ENCODE measurements at places on chromosomes 3 and 15.

DNA sequence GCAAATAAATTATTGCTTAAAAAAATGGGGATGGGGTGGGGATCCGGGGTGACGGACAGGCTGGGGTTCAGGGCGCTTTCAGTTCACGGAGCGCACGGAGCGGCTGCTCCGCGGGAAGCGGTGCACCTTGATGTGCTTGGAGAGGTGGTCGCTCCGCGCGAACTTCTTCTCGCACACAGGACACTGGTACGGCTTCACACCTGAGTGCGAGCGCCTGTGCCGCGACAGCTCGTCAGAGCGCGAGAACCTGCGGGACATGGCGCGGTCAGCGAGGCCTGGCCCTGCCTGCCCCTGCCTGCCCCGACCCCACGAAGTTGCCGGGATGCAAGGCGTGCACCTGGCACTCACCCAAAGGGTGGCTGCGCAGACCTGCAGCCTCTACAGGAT, 13.6 kb downstream of the KLF15 start:
- no peak for DNase-seq

- no peak for DNase-seq
Observed at GRCh38 chr15:83890587-83890986, 236.7 kb downstream of the ADAMTSL3 start.

DNA sequence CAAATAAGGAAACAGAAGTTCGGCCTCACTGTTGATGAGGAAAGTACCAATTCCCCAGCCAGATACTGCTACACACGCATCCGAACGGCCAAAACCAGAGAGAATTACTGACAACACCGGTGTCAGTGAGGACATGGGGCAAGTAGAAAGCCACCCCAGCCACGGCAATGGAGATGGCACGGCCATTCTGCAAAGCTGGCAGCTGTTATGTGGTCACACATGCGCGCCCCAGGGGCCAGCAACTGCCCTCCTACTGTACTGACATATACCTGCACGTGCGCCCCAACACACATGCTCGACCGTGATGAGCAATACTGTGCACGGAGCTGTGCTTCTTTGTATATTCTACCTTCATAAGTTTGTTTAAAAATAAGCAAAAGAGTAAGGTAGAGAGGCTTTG, 217.4 kb downstream of the ADAMTS17 start:
- DNase-seq: no peak

DNA sequence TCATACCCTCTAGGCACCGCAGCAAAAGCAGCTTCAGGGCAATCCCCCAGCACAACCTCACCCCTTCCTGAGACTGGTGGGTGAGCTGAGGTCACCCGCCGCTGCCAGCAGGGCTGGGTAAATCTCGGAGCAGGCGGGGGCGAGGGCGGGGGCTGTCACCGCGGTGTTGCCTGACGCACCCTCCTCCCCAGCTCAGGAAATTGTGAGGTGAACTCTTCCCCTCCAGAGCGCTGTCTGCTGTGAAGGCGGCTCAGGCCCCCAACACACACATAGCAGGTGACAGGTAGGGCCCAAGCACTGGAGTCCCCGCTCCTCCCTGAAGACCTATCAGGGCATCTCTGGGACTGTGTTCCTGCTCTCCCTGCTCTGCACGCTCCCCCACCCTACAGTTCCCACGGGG, 30.2 kb upstream of the FURIN start:
- DNase-seq: peak; percentile 85

DNA sequence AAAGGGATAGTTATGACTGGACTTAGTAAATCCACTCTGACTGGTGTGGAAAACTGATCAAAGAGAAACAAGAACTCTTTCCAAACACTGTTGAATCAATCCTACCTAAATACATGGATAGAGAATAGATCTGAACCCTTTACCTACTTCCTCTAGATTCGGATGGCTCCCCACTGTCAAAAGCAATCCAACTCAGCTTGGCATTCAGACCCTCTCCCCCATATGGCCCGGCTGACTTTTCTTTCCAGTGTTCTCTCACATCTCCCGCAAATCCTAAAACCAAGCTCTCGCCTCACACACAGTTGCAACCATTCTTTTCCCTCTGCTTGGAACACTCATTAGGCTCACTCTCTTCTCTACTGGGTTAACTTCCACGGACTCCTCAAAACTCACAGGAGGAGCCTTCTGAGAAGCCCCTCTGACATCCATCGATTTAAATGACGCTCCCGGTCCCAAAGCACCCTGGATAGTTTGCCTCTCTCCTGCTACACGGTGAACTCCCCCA, 639 bp downstream of the SPICE1 start:
- DNase-seq: no peak

DNA sequence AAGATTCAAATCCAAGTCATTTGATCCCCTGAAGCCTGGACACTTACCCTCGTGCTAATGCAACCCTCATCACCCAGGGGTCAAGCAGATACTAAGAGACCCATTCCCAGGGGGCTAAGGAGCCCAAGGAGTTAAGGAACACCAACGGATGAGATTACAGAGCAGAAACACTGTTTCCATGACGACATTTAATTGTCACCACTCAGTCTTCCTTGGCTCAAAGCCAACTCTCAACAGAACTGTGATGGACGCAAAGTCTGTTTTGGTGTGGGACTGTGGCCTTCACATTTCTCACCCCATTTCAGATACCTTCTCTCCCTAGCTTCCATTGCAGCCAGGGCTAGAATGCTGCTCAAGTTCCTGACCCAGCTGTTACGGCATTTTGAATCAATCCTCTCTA, 383.5 kb upstream of the WNT5A start:
- no peak for DNase-seq

- no peak for DNase-seq
Observed at GRCh38 chr3:103949693-103950092, 1417.0 kb upstream of the ALCAM start.

- no peak for DNase-seq
Observed at GRCh38 chr15:65101891-65102708, 12.9 kb downstream of the UBAP1L start.

DNA sequence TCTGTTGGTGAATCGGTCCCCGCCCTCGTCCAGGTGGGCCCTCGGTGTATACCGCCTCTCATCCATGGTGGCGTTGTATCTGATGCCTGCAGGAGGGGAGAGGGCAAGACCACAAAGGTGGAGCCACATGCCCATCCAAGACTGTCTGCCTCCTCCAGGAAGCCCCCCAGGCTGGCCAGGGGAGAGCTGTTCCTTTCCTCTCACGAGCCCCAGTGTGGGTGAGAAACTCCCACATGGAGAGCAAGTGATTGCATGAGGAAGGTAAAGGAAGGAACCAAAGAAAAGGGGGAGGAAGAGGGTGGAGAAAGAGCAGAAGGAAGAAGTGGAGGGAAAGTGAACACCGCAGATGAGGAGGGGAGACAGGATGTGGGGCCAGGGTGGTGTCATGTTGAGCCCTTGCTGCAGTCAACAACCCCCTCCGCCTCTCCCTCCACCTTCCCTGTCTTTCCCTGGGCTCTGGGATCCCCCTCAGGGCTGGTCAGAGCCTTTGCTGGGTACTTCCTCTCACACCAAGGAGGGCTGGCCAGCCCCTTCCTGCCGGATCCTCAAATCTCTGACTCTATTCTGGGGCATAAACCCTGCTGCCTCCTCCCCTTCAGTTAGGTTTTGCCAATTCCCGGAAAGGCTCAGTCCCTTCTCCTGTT, 49.3 kb downstream of the FEM1B start:
- DNase-seq: no peak

DNA sequence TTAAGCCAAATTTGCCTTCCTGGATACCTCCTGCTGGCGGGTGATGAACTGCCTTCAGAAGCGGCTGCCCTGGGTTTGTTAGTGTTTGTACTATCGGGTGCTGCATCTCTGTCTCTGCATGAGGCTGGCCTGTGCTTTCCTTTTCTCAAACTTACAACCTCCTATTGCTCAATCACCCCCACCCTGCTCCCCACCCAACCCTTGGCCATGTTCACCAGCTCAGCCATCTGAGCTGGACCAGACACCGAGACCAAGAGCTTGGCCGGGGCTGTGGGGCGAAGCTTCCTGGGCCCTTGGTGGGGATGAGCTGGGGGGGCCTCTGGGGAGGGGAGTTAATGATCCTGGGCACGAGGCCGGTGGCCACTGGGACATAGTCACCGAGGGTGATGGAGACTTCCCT, 16.8 kb upstream of the FBLN2 start:
- DNase-seq: no peak

GRCh38 chr15:51425517-51426040, 84.1 kb downstream of the GLDN start:
- no peak for DNase-seq

GRCh38 chr3:3281024-3281423, 101.5 kb upstream of the CRBN start:
- DNase-seq: no peak

DNA sequence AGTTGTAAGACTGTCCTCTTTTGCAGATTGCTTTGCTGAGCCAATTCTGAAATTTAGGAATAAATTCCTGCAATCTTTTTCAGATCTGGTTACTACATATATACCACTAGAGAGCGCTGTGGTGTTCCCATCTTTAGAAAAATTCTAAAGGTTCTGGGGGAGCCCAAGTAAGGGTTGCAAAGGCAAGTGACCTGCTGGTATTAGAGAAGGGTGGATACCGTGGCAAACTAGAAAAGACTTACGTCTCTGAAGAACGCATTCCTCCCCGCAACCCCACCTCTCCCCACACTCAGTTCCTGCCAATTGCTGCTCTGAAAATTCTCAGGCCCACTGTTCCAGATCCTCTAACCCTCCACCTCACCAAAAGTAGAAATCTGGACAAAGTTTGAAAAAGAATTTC, 48.5 kb downstream of the EFHB start:
- no peak for DNase-seq

GRCh38 chr3:123817413-123817812, 66.7 kb downstream of the MYLK start:
- DNase-seq: no peak

- DNase-seq: no peak
Observed at GRCh38 chr3:43074901-43075689, 30.8 kb downstream of the POMGNT2 start.

GRCh38 chr3:169827712-169828111, 15.0 kb upstream of the LRRC34 start:
- DNase-seq: no peak

GRCh38 chr15:72486144-72486543, 12.0 kb downstream of the ARIH1 start:
- no peak for DNase-seq

DNA sequence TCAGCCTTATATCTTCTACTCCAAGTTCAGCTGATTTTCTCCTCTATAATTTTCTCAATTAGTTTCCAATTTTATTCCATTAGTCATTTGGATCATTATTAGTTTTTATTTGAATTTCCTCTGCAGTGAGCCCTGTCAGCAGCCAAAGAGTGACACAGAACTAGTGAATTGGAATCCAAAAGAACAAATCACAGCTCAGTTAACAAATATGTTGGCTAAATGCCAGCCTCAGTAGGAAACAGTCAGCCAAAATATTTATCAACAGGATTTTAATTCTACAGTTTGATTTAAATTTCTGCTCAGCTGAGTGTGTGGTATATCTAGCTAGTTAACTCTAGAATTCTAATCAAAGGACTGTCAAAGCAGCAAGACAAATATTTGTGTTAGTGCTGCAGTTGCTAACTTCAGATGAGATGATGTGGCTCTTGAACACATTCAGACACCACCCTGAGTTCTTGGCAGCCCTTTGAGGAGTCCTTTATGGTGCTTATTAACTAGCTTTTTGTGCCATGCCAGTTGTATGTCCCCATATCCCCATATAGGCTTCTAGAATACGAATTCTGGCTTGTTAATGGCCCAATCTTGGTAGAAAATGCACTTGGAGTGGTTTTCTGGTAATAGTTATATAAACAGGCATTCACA, 194.5 kb downstream of the CPNE4 start:
- DNase-seq: no peak

- DNase-seq: no peak
Observed at GRCh38 chr3:137694836-137695235, 69.3 kb upstream of the SOX14 start.

DNA sequence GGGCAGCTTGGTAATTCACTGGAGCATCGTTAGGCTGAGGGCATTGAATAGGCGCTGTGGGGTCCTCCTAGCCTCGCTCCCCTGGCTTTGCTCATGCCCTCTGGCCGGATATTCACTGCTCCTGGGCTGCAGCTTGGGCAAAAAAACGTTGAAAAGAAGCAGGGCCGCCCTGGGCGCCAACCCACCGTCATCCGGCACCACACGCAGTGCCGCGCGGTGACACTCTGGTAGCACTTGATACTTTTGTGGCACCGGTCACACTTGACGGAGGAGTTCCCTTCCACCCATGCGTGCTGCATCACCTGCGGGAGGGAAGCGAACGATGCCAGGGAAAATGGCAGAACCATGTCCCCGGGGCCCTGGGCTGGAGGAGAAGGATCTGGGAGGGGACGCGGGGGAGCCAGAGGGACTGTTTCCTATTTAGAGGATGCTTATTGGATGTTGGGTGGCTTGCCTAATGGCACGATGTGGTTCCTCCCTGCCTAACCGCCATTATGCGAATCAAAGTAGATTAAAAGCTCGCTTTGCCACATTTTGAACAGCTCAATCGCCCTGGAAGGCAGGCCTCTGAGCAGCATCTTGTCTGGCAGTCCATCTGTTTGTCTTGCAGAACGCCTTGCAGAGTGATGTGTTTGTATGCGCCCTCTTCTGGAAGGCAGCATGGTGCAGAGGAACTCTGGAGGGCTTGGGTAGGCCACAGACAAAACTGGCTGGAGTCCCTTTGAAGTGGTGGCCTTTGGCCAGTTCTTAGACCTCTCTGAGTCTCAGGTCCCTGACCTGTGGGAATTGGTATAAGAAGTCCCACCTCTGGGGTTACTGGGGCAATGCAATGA, 93.2 kb downstream of the DGKG start:
- no peak for DNase-seq

- no peak for DNase-seq
Observed at GRCh38 chr3:160607826-160608225, 42.5 kb upstream of the KPNA4 start.
